ENCODE measurements at places on chromosomes 4 and X. TPM values are rescaled to one million over a fixed set of nuclear protein-coding genes. Genes with fewer than 3 reads are reported as not detected.
A peak's percentile ranks its signal among the peaks of the same experiment; 100 is the strongest.

F9 gene
- total RNA-seq = not detected

DNA sequence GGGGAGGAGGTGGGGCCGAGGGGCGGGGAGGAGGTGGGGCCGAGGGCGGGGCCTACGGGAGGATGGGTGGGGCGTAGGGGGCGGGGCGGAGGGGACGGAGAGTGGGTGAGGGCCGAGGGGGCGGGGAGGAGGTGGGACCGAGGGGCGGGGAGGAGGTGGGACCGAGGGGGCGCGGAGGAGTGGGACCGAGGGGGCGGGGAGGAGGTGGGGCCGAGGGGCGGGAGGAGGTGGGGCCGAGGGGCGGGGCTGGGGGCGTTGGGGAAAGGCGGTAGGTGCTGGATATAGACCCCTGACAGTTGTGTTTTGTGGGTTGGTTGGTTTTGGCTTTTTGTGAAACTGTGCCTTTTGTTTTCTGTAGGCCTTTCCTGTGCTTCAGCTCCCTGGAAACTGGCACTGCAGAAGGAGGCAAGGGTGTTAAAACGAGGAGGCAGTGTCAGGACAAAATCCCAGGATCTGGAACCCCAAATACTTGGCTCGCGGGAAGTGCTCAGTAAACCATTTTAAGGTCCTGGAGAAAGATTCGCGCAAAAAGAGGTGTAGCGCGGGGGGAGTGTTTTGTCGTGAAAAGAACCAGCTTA lies 580 bp upstream of the MMGT1 start:
- DNase-seq = peak; percentile 53
- H3K4me1 ChIP-seq = peaks cover 17% of the 10 kb centered on the region
- H3K27me3 ChIP-seq = no peaks in the 10 kb centered on the region
- H3K27ac ChIP-seq = no peak overlapping the region

TLR2 gene
- total RNA-seq = 0.53 TPM

GRCh38 chr4:101280866-101281600 lies 66.3 kb downstream of the PPP3CA start:
- no peak overlapping the region for H3K4me3 ChIP-seq
- H3K27me3 ChIP-seq = no peaks in the 10 kb centered on the region
- DNase-seq = no peak
- no peaks in the 10 kb centered on the region for H3K36me3 ChIP-seq
- no peak overlapping the region for H3K27ac ChIP-seq

DNA sequence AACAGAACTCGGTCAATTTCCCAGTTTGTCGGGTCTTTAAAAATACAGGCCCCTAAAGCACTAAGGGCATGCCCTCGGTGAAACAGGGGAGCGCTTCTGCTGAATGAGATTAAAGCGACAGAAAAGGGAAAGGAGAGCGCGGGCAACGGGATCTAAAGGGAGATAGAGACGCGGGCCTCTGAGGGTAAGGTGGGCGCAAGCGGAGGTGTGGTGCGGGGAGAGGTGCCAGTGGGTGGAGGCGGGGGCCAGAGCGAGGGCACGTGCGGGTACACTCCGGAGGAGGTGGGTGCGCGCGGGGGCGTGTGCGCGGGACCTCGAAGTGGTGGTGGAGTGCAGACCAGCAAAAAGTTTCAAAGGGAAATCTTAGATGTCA lies 787 bp upstream of the TET2 start:
- H3K4me3 ChIP-seq = peak overlapping the region; percentile 62
- peak; percentile 59 for DNase-seq
- no peaks in the 10 kb centered on the region for H3K36me3 ChIP-seq
- no peaks in the 10 kb centered on the region for H3K27me3 ChIP-seq
- peaks cover 30% of the 10 kb centered on the region for H3K4me1 ChIP-seq
- H3K27ac ChIP-seq = peak overlapping the region; percentile 92

GRCh38 chr4:145697332-145697731 lies 17.4 kb downstream of the C4orf51 start:
- H3K36me3 ChIP-seq = no peaks in the 10 kb centered on the region
- no peak overlapping the region for H3K4me3 ChIP-seq
- no peaks in the 10 kb centered on the region for H3K27me3 ChIP-seq
- H3K4me1 ChIP-seq = no peaks in the 10 kb centered on the region
- no peak overlapping the region for H3K27ac ChIP-seq

DNA sequence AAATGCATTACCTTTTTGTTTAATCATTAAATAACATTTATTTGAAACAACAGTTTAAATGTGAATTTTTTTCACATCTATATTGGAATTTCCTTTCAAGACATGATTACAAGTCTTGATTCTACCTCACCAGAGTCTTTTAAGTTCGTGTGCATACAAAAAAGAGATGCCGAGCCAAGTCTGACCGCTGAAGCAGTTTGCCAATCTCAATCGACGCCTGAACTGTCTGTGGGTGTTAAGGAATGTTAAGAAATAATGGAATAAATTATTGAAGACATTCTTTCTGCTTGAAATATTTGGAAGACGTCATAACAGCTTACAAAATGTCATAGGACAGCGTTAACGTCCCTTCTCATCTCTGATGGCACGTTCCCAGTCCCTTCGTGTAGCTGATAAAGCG lies 27.9 kb upstream of the TNIP3 start:
- no peak overlapping the region for H3K27ac ChIP-seq
- DNase-seq = no peak
- H3K27me3 ChIP-seq = no peaks in the 10 kb centered on the region
- peak overlapping the region; percentile 52 for H3K4me3 ChIP-seq
- no peaks in the 10 kb centered on the region for H3K36me3 ChIP-seq

GRCh38 chr4:107823870-107824349 lies 822 bp upstream of the SGMS2 start:
- DNase-seq = no peak
- no peak overlapping the region for H3K27ac ChIP-seq
- no peaks in the 10 kb centered on the region for H3K4me1 ChIP-seq
- peaks cover 11% of the 10 kb centered on the region for H3K27me3 ChIP-seq
- H3K4me3 ChIP-seq = no peak overlapping the region
- H3K36me3 ChIP-seq = no peaks in the 10 kb centered on the region

Measured in CD8-positive, alpha-beta memory T cell (primary cell).